ENCODE measurements at places on chromosomes 11 and 22.
A peak's percentile ranks its signal among the peaks of the same experiment; 100 is the strongest.

DNA sequence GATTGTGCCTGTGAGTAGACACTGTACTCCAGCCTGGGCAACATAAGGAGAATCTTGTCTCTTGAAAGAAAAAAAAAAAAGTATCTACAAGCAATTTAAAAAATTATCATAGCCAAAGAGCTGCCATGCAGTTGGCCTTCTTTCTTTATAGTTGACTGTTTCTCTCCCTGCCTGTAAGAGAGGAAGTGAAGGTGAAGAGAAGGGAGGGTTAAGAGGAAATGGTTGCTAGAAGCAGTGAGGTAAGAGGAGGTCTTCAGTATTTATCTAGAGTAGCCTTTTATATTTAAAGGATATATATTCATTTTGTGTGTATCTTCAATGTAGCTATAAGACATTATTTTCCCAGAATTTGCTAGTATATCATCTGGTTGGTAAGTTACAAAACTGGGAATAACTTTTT, 217.9 kb downstream of the TMEM135 start:
- DNase-seq, result peak; percentile 12

DNA sequence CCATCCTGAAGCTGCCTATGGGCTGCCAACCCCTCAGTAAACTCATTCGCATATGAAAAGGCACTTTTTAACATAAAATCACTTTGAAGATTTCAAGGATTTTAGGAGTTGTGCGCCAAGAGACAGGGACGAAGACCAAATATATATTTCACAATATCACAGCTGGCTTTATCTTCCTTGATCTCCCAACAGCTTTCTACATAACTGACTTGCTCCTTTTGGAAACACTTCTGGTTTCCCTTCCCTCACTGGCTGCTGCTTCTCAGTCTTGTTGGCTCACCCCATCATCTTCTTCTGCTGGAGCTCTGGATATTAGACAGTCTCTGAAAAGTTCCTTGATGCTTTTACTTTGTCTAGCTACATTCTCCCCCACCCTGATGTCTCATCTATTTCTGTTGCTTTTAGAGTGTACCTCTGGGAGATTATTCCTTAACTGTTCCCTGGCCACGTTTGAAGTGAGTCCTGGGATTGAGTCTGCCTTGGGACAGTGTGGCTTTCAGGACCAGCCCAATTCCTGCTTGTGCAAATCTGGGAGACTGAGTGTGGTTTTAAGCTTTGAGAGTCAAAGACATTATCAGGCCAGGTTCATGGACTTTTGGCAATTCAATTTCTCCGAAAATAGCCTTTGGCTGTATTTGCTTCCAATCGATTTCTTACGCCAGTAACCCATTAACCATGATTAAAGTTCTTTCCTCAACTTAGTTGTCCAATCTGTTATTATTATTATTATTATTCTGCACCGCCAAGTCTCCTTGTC, 30.9 kb upstream of the NNMT start:
- DNase-seq, result no peak

GRCh38 chr11:115644856-115645255, 140.6 kb upstream of the CADM1 start:
- DNase-seq, result no peak

DNA sequence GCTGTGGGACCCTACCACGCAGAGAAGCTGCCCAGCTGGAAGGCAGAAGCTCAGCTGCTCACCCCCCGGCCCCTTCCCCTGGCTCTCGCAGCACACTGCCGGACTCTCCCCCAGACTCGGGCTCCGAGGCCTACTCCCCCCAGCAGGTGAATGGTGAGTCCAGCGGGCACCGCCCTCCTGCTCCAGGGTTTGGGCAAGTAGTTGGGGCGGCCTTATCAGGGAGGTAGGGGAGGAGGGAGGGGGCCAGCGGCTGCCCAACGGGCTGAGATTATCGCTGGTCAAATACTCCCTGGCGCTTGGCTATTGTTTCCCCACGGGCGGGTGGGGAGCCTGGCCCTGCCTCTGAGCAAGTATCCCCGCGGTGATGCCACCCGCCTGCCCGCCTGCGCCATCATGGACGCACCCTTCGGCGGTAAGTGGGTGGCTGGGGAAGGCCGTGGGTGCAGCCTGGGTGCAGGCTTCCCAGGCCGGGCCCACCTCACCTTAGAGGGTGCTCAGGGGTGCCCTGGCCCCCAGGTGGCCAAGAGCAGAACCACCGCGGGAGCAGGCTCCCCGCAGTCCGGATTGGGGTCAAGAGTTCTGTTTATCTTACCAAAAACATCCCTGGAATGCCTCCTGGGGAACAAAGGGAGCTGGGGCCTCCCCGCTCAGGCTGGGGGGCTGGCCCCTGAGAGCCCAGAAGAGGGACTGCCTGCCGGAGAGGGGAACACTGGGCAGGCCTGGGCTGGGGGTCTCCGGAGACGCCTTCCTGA, 16.9 kb downstream of the MYRF start:
- no peak for DNase-seq

DNA sequence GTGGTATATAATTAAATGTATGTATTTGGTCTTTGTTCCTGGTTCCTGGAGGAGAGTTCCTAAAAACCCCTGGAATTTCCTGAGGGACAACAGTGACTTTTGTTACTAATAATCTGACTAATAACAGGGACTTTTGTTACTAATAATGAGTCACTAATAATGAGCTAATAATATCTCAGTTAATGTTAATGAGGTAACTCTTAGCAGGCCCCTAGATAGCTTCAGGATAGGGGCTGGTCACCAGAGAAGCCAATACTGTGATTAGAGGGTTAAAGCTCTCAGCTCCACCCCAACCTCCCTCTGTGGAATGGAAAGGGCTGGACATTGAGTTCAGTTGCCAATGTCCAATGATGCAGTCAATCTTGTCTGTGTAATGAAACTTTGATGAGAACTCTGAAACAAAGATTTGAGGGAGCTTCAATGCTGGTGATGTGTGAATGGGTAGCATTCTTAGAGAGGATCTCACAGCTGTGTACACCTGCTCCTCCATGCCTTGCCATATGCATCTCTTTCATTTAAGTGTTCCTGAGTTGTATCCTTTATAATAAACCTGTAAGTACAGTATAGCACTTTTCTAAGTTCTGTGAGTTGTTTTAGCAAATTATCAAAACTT, 1431.4 kb upstream of the TENM4 start:
- DNase-seq, result no peak

GRCh38 chr11:69089258-69089657, 40.5 kb downstream of the TPCN2 start:
- DNase-seq, result no peak

DNA sequence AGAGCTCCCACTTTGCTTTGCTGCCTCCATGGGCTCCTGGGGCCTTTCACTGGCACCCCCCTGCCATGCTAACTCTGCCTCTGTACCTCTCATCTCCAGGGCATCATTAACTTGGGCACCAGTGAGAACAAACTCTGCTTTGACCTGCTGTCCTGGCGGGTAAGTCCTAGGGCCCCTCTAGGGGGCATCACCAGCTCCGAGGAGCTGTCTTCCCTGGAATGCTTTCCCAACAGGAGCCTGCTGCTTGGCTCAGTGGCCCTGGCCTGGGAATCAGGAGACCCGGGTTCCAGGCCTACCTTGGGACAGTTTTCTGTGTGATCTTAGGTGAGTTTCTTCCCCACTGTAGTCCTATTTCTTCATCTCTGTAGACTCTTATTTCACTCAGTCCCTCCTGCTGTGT, 5.1 kb downstream of the ACCS start:
- no peak for DNase-seq

GRCh38 chr22:20494978-20495860, at the start of gene KLHL22:
Gene KLHL22, minus strand, starts transcription at chr22:20495795. Its CDS starts 6,584 bp downstream, at chr22:20489211.
- no peak for DNase-seq

DNA sequence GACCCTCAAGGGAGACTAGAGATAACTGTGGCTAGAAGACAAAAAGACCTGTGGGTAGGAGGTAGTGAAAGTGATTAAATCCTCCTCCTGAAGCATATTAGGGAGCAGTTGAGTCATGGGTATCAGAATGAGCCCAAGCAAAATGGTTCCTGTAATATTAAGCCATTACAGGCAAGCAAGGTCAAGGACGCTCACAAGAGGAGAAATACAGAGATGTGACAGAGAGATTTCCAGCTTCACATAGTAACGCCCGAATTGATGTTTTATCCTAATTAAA, 77.7 kb downstream of the FAM76B start:
- DNase-seq, result no peak

DNA sequence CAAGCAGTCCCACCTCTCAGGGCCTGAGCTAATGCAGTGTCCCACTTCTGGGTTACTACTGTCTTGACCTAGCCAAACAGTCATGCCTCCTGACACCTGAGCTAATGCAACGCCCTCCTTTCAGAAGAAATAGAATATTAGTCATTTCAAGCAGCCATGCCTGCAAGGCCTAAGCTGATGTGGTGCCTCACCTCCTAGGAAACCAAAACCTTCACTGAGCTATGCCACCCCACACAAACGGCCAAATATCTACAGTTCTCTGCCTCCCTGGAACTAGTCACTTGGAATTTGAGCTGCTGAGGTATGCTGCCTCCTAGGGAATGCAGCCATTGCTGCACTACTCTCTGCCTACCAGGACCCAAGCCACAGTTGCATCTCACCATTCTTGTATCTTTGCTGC, 8.3 kb upstream of the MS4A6E start:
- DNase-seq, result no peak

DNA sequence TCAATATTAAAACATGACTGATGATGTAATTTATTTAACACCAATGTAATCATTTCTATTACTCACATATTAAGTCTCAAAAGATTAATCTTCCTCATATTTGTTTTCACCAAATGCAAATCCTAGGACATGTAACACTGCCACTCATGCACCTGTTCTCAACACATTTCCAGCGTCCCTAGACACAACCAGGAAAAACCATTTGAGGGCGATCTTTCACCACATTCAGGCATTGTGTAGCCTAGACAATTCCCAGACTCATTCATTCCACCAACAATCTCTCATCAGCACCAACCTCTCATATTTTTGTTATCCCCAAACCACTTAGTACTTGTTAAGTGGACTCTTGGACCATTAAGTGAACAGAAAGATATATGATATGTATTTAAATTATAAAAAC, 66.1 kb downstream of the SLC36A4 start:
- DNase-seq, result no peak

- DNase-seq, result no peak
Measured at GRCh38 chr11:78270971-78271370, 82.3 kb downstream of the USP35 start.

DNA sequence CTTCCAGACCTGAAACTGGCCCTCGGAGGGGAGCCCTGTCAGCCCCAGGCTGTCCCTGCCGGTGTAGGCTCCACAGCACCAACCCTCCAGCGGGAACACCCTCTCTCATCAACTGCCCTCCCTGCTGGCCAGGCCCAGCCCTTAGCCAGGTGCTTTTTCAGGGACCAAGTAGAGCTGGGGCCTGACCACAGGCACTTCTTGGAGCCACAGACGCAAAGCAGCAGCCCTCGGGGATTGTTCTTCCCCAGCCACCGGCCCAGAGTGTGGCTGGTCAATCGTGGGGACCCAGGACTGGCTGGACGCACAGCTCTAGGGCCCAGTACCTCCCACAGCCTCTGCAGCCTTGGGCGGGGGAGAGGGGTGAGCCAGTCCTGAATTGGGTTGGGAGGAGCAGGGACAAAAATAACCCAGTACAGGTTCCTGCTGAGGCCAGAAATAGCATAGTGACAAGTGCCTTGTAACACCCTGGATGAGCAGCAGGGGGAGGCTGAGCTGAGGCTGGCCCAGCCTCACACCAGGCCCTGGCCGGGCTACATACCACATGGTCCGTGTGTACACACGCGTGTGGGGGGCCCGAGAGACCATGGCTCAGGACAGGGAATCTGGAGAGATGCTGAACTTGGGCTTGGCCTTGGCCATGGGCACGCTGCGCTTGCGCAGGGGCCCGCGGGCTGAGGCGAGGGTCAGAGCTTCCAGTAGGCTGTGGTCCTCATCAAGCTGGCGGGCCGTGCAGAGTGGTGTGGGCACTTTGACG, 2.0 kb downstream of the KCNJ11 start:
- peak; percentile 43 for DNase-seq

GRCh38 chr22:50569896-50570535, 7.3 kb upstream of the SYCE3 start:
- DNase-seq, result no peak

- DNase-seq, result no peak
Measured at GRCh38 chr11:78212586-78213371, 24.1 kb downstream of the USP35 start.

DNA sequence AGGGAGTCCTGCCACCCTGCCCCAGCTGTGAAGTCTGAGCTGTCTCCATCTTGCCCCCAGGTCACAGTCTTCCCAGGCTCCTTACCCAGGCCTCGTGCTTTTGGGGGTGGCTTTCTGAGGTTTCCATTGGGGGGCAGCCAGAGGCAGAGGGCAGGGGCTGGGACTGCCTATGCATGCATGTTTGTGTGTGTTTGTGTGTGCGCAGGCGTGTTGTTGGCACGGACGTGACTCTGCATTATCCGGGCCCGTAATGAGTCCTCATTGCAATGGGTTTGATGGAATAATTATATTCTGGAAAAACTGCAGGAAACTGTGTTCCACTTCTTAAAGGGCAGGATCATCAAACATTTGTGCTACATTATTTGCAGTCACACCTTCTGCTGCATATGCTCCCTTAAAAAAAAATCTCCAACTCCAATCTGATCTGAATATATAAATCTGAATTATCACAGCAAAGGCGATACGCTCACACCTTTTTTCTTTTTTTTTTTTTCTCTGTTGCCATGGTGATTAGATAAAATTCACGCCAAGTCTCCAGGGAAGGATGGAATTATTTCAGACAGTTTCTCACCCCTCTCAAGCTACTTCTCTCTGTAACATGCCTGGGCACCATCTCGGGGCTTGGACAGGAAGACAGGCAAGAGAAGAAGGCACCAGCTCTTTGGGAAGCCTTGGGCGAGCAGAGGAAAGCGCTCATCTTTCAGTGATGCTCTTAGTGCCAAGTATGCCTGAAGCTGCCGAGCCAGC, 45.9 kb downstream of the DSCAML1 start:
- DNase-seq, result no peak

GRCh38 chr11:17161515-17161914, 46.3 kb downstream of the PIK3C2A start:
- no peak for DNase-seq

DNA sequence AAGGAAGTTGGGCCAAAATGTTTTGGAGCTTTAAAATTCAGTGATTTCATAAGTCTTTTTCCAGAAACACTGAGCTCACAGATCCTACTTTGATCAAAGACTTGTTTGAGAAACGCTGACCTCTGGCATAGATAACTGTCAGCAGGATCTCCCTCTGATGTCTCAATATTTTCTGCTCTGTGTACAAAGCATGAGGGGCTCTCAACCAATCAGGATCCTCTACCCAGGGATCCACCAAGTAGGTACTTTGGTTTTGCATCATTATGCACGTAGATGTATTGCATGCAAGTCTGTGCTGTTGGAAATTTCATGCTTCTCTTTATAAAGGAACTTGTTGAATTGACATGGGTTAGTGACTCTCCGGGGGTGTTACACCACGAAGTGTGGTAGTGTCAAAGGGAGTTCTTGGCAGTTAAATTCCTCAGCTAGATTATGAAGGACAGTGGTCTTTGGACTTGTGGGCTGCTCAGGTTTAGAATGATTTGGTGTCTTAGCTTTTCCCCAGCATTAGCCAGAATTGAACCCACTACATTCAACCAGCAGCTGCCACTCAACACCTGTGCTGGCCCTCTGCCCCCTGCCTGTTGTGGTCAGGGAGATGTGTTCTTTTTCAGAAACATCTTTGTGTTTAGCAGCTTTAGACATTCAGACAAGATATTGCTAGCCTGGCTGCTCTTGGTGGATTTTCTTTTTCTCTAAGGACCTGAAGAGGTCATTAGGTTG, 1.7 kb upstream of the DIXDC1 start:
- no peak for DNase-seq

GRCh38 chr11:130168105-130168504, 8.5 kb downstream of the ST14 start:
- no peak for DNase-seq

- DNase-seq, result no peak
Measured at GRCh38 chr22:43411869-43412807, at the start of gene MPPED1. Gene MPPED1, plus strand, starts transcription at chr22:43412014. Its CDS starts 12,972 bp downstream, at chr22:43424986.

GRCh38 chr11:75437966-75438659, 5.1 kb upstream of the KLHL35 start:
- no peak for DNase-seq

All from Jurkat, Clone E6-1 (cell line).